Type B pancreatic cell (in vitro differentiated cells): ENCODE measurements at places on chromosomes 5 and 9.

DNA sequence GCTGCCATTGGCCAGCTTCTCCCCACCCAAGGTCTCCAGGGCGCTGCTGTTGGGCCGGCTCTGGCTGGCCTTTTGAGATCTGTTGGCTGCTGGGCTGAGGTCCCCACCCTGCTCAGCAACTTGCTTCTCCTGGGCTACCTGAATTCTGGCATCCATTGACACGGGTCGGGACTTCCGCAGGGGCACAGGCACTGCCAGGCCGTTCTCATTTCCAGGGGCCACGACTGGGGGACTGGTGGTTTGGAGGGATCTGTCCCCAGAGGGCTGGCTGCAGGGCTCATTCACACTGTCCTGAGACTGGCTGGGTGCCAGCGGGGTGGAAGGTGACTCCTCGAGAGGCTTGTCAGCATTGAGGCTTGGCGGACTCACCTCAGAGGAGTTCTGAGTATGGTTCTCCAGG, 87.1 kb upstream of the FBXW11 start:
- DNase-seq, result no peak

DNA sequence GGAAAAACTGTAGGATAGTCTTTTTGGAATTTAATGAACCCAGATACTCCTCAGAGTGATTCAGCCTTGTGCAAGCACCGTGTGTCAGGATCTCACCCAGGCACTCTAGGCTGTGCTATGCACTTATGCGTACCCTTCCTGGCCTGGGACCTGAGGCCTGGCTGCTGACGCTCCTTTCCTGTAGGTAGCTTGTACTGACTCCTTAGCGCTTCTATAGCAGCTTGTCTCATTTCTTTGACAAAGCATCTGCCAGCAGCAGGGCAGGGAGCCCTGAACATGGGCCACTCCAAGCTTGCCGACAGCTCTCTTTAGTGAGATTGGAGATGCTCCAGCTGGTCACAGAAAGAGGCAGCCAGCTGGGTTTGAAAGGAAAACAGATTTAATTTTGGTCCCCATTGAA, 147.3 kb downstream of the SGCD start:
- DNase-seq, result no peak

GRCh38 chr9:88429595-88430430, 41.6 kb downstream of the SPIN1 start:
- no peak for DNase-seq

- DNase-seq, result no peak
These were observed 11.9 kb upstream of the NHP2 start for GRCh38 chr5:178165581-178165980.

DNA sequence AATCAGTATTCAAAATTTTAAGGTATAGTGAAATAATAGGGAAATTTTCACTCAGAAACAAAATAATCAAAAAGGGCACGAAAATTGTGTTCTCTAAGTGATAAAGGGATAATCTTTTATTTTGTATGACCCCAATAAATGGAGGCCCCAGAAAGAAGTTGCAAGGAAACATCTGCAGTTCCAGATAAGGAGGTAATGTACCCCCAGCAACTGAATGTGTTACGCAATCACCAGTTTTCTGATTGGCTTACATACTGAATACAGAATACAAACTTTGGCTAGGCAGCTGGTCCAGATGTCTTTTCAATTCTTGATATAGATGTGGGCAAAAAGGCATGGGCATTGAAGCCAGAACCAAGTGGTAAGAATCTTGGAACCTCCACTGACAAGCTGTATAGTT, 1.7 kb upstream of the TOPORS start:
- no peak for DNase-seq

- DNase-seq, result no peak
These were observed 36.5 kb upstream of the NUDT12 start for GRCh38 chr5:103598997-103599566.

- DNase-seq, result no peak
These were observed 61.9 kb downstream of the EHMT1 start for GRCh38 chr9:137680444-137681358.

DNA sequence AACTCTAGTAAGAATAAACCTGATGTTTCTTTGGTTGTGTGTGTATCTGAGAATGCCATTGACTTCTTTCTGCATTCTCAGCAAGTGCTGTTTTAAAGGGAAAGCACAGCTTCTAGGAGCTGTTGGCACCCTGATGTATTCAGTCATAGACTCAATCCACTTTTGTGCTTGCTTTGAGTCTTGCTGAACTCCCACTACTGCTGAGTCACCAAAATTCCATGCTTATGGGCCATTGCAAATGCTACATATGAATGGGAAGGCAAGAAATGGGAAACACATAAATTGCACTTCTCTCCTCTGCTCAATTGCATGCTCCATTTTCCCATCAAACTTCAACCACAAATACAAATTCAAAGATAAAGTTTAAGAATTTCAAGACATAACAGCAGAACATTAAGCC, 9.8 kb upstream of the FTMT start:
- no peak for DNase-seq

GRCh38 chr9:97658707-97659106, 25.1 kb downstream of the NCBP1 start:
- no peak for DNase-seq

DNA sequence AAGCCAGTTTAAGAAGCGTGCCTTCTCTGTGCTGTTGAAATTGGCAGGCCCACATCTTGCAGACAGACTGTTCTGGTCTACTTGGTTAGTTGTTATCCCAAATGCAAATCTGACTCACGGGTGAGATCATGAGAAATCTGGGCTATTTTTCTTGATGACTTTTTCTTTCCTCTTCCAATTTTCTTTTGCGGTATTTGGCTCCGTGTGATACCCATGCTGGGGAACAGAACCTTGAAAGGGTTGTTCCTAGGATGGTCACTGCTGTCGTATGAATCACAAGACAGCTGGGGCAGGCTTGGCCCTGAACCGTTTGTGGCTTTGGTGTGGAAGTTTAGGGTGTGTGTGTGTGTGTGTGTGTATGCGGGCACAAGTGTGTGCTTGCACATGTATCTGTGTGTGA, 24.6 kb downstream of the PDZD2 start:
- DNase-seq, result no peak
